ENCODE measurements at places on chromosomes 6 and 20. TPM values are rescaled to one million over a fixed set of nuclear protein-coding genes. Genes with fewer than 3 reads are reported as not detected.

The SOX18 gene
- total RNA-seq, result not detected

The PDE10A gene
- not detected for total RNA-seq

The SLC22A7 gene
- total RNA-seq, result not detected

The MLIP gene
- not detected for total RNA-seq

The MICB gene
- 22.1 TPM for total RNA-seq
